ENCODE measurements at places on chromosomes 16 and 17.

DNA sequence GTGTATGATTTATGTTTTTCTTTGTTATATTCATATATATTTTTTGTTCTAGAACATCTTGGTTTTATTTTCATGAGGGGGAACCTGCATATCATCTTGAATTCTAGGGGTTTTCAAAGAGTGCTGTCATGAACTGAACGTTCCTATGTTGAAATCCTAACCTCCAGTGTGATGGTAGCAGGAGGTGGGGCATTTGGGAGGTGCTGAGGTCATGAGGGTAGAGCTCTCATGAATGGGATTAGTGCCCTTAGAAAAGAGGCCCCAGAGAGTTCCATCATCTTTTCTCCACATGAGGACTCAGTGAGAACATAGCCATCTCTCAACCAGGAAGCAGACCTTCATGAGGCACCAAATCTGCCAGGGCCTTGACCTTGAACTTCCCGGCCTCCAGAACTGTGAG lies 34.6 kb upstream of the CCDC182 start:
- no peak for DNase-seq

- DNase-seq: no peak
These were observed 27.4 kb downstream of the IL21R start for GRCh38 chr16:27429330-27429871.

GRCh38 chr17:20109076-20109475 lies 99.9 kb downstream of the SPECC1 start:
- no peak for DNase-seq

DNA sequence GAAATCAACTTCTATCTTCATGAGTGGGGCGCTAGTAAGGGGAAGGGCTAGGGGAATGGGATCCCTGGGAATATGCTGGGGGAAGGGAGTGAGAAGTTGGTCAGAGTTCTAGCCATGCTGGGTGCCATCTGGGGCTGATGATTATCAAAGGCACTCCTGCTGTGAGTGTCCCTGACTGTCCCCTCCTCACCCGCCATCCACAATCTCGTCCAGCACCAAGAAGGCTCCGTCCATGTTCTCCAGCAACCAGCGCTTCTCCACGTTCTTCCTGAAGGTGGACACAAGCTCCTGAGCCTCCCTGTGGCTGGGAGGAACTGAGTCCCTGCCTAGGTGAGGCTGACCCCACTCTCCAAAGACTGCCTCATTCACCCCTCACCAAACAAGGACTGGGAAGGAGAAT lies 5.6 kb downstream of the COPZ2 start:
- DNase-seq: no peak

- no peak for DNase-seq
These were observed 3.3 kb downstream of the MARCHF10 start for GRCh38 chr17:62804822-62805221.

GRCh38 chr16:54939510-54940278 lies 9.0 kb downstream of the IRX5 start:
- no peak for DNase-seq

DNA sequence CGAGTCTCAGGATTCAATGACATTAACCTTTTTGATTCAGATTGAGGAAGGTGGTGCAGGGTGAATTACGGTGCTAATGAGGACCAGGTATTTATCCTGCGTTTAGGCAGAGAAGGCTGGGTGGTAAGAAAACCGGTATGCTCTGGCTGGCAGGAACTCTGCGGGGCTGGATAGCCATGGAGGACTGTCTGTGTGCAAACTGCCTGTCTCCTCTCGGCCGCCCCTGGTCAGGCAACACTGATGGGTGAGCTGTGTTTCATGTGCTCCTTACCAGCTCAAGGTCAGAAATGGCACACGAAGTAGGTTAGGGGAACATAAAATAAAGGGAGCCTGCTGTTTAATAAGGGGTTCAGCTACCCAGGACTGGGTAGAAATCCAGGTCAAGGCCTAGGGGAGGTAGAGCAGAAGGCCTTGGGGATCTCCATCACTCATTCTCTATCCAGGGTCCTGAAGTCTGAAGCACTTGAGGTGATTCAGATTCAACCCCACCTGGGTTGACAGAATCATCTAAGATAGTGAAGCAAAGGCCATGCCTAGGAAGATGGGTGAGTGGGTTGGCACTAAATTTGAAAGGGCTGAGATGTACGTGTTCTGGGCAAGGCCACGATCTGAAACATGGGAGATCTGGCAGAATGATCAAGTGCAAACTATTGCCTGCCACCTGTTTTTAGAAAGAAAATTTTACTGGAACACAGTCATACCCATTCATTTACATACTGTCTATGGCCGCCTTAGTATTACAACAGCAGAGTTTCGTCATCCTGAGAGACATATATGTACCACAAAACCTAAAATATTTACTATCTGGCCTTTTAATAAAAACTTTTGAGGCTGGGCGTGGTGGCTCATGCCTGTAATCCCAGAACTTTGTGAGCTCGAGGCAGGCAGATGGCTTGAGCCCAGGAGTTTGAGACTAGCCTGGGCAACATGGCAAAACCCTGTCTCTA lies 292.5 kb downstream of the XYLT1 start:
- no peak for DNase-seq

Data from GM13977 (cell line).